Left kidney (tissue), 8 donors: ENCODE measurements at places on chromosomes 2 and 18. TPM values are rescaled to one million over a fixed set of nuclear protein-coding genes. Genes with fewer than 3 reads are reported as not detected.

ALLC gene
- polyA plus RNA-seq = 0.13 TPM

SIX3 gene
- not detected for polyA plus RNA-seq

APCDD1 gene
- 74.6 TPM for polyA plus RNA-seq

CCDC102B gene
- polyA plus RNA-seq = 8.8 TPM

- DNase-seq = no peak
Observed at GRCh38 chr2:185785156-185785555, 46.6 kb downstream of the FSIP2 start.

GRCh38 chr18:48926420-48926857, 24.3 kb downstream of the SMAD7 start:
- no peak for DNase-seq

GRCh38 chr2:228871012-228871411, 400.1 kb downstream of the PID1 start:
- no peak for DNase-seq

GRCh38 chr2:84725717-84726116, 155.2 kb downstream of the TRABD2A start:
- no peak for DNase-seq

- DNase-seq = no peak
Observed at GRCh38 chr18:1413323-1413675, 508.6 kb downstream of the ADCYAP1 start.

DNA sequence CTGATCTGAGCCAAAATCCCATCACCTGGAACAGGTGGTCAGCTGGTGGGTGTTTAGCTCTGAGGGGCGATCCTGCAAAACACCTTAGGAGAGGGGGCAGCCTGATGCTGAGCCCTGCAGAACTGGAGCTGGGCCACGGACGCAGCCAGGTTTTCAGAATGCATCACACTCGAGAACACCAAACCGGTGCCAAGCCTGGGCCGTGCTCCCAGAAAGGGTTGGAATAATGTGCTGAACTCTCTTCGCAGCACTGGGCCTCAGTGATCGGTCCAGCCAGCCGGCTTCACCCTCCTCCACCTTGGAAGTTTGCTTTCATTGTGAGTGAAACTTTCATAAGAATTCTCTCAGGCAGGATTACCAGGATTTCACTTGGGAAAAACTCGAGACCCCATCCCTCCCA, 56.5 kb upstream of the TTC39C start:
- DNase-seq = no peak
